ENCODE measurements at places on chromosomes 3 and 15.
A peak's percentile ranks its signal among the peaks of the same experiment; 100 is the strongest.

DNA sequence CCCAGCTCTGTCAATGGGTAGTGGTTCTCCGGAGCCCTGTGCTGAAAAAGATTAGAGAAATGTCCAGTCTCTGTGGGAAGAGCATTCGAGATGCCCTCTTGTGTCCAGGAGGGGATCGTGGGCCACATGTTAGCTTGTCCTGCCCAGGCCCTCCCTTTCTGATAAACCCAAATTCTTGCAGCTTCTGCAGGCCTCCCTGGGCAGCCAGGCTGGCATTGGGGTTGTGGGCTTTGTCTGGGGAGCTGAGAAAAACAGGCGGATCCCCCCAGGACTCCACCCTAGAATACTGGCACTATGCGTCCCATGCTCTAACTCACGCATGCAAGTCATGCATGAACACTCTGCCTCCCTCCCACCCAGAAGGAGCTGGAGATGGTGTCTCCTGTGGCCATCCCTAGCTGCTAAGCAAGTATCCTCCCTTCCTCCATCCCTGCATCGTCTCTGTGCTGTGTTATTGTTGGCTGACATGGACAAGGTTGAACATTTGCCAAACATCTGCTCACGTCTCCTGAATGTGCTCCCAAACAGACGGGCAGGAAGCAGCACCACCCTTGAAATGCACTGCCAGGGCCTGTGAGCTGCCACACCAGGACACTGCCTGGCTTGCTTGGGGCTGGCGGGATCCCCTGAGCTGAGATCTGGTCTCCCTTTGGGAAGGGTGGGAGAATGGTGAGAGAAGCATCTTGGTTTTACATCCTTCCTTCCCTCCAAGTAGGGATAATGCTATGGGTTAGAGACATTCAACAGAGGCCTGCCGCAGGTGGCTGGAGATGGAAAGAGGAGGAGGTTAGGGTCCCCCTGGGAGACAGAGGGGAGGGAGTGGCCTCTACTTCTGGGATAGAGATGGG is 26.5 kb downstream of the CFAP161 start:
- no peak overlapping the region for H3K4me3 ChIP-seq
- H3K27ac ChIP-seq = no peak overlapping the region
- DNase-seq = no peak
- peaks cover 3% of the 10 kb centered on the region for H3K4me1 ChIP-seq
- H3K36me3 ChIP-seq = no peaks in the 10 kb centered on the region

DNA sequence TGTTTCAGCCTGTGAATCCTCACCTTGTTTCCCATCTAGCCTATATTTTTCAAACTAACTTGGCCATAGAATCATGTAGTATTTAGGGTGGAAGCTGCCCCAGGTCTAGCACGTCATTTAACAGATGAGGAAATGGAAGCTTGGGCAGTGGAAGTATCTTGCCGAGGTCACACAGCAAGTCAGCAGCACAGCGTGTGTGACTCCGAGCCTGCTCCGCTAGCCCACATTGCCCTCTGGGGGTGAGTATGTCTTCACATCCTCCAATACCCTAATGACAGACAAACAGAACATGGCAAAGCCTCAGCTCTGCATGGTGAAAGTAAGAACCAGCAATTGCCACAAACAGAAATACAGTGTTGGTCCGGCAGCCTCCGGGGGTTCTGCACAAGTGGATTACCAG is 2.2 kb upstream of the CCR5 start:
- H3K27ac ChIP-seq = no peak overlapping the region
- peak; percentile 70 for DNase-seq
- no peak overlapping the region for H3K4me3 ChIP-seq
- H3K36me3 ChIP-seq = no peaks in the 10 kb centered on the region

- peaks cover 5% of the 10 kb centered on the region for H3K36me3 ChIP-seq
- peaks cover 5% of the 10 kb centered on the region for H3K4me1 ChIP-seq
- no peaks in the 10 kb centered on the region for H3K27me3 ChIP-seq
- no peak for DNase-seq
- H3K27ac ChIP-seq = no peak overlapping the region
These were observed 25.3 kb downstream of the UBXN7 start for GRCh38 chr3:196406811-196407470.

DNA sequence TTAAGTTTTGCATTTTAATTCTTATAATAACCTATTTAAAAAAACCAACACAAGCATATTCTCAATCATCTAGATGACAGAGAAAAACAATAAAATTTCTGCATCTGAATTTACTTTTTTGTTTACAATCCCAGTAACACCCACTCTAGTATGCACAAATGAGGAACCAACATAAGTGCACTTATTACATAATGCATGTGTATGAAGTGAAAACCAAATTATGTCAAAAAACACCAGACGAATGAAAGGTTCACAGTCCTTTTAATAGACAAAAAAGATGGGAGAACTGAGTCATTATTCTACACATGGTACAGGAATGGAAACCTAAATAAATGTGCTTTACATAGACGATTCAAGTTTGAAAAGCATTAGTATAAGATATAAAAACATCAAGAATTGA is 91.7 kb downstream of the NR1I2 start:
- no peak for DNase-seq
- no peaks in the 10 kb centered on the region for H3K36me3 ChIP-seq
- no peak overlapping the region for H3K4me3 ChIP-seq
- H3K27me3 ChIP-seq = no peaks in the 10 kb centered on the region
- H3K4me1 ChIP-seq = peaks cover 6% of the 10 kb centered on the region
- H3K27ac ChIP-seq = no peak overlapping the region

DNA sequence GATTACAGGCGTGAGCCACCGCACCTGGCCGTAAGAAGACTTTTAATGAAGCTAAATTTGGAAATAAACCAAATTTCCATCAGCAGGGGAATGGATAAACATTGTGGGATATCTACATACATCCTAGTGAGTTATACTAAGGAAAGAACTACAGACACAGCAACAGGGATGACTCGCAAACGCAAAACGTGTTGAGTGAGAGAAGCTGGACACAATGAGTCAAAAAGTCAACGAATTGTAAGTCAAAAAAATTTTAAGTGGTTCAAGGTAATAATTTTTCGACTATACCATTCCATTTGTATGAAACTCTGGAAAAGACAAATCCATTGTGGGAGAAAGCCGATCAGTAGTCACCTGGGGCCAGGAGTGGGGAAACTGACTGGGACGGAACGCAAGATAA is 19.9 kb downstream of the PLA2G4F start:
- DNase-seq = no peak
- H3K4me3 ChIP-seq = no peak overlapping the region
- H3K27me3 ChIP-seq = no peaks in the 10 kb centered on the region
- H3K4me1 ChIP-seq = no peaks in the 10 kb centered on the region
- no peak overlapping the region for H3K27ac ChIP-seq

DNA sequence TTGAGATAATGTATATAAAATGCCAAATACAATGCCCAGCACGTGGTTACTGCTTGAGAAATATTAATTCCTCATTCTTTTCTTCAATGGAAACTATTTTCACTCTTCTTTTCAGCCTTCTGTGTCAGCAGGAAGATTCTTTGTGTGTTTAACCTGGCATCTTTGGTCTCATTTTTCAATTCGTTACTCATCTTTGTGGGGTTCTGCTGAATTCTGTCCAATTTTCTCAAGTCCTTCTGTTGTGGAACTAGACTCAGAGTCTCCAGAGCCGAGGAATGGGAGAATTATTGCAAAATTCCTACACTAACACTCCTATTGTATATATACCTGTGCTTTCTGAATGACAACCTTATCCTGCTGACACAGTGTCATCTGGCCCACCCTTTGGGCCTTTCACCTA is 96.8 kb upstream of the RGMA start:
- no peak overlapping the region for H3K4me3 ChIP-seq
- H3K27ac ChIP-seq = no peak overlapping the region
- H3K36me3 ChIP-seq = no peaks in the 10 kb centered on the region
- H3K4me1 ChIP-seq = no peaks in the 10 kb centered on the region

DNA sequence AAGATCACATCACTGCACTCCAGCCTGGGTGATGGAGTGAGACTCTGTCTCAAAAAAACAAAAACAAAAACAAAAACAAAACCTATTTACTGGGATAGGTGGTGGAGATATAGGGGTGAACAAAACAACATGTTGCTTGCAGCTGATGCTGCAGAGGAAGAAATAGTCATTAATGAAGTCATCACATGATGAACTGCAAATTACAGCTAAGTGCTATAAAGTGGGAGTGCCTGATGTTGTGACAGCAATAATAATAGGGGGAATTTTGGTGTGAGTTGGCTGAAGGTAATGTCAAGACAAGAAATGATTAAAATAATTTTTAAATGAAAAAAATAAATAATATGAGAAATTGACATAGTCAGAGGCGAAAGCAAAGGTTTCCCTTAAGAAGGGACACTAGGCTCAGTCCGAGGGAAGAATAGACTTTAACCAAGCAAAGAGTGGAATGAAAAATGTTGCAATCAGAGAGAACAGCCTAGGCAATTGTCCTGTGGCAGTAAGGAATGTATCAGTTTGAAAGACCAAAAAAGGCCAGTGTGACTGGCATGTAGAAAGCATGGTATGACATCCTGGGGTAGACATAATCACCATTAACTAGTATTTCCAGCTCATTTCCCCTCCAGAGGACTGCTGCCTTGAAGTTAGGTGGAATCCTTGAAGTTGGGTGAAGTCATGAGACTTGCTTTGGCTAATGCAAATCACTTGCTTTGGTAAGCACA is 14.7 kb upstream of the PIK3CB start:
- no peaks in the 10 kb centered on the region for H3K27me3 ChIP-seq
- no peak overlapping the region for H3K4me3 ChIP-seq
- no peaks in the 10 kb centered on the region for H3K4me1 ChIP-seq
- DNase-seq = no peak

GRCh38 chr15:70093481-70094319 is 4.0 kb downstream of the TLE3 start:
- peaks cover 15% of the 10 kb centered on the region for H3K4me1 ChIP-seq
- peak overlapping the region; percentile 42 for H3K4me3 ChIP-seq
- no peaks in the 10 kb centered on the region for H3K36me3 ChIP-seq
- H3K27me3 ChIP-seq = no peaks in the 10 kb centered on the region
- no peak for DNase-seq
- no peak overlapping the region for H3K27ac ChIP-seq

DNA sequence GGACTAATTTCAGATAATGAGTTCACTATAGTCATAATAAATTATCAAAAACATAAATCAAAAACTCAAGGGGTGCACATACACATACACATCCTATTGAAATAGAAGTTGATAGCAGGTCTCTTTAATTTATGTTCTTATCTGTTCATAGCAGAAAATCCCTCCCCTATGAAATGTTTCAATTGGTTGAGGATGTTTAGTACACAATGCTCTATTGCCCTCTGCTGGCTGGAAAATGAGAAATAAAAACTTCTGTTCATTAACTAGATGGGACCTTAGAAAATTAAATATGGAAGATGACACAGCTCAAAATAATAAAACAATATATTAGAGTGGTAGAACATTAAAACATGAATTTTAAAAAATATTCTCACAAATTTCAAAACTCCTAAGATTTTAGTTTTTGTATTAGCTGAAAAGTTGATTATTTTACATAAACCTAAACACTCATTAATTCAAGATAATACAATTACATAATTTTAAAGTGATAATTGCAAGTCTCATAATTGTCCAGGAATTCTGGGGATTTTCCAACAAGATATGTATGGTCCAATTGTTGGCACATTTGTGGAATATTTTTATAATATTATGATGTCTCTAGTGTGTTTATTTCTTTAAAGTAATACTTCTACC is 735.0 kb downstream of the ROBO1 start:
- H3K4me3 ChIP-seq = no peak overlapping the region
- H3K27me3 ChIP-seq = no peaks in the 10 kb centered on the region
- H3K36me3 ChIP-seq = no peaks in the 10 kb centered on the region
- H3K4me1 ChIP-seq = no peaks in the 10 kb centered on the region
- H3K27ac ChIP-seq = no peak overlapping the region
- no peak for DNase-seq

DNA sequence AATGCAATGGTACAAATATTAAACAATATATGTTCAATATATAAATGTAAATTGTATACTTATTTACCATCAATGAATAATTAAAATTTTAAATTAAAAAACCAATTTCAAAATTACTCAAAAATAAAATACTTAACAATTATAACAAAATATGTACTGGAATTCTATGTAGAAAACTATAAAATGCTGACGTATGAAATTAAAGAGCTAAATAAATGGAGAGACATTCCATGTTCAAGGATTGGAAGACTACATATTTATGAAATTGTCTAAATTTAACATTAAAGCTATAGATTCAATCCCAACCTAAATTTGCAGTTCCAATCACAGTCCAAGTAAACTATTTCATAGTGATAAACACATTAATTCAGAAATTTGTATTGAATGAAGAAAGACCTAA is 1522.4 kb downstream of the SI start:
- no peaks in the 10 kb centered on the region for H3K36me3 ChIP-seq
- H3K27ac ChIP-seq = no peak overlapping the region
- H3K4me1 ChIP-seq = no peaks in the 10 kb centered on the region
- no peaks in the 10 kb centered on the region for H3K27me3 ChIP-seq

- no peak overlapping the region for H3K27ac ChIP-seq
- no peak overlapping the region for H3K4me3 ChIP-seq
- no peaks in the 10 kb centered on the region for H3K36me3 ChIP-seq
- H3K4me1 ChIP-seq = peaks cover 11% of the 10 kb centered on the region
These were observed 104.9 kb downstream of the TPRG1 start for GRCh38 chr3:189276444-189277219.

DNA sequence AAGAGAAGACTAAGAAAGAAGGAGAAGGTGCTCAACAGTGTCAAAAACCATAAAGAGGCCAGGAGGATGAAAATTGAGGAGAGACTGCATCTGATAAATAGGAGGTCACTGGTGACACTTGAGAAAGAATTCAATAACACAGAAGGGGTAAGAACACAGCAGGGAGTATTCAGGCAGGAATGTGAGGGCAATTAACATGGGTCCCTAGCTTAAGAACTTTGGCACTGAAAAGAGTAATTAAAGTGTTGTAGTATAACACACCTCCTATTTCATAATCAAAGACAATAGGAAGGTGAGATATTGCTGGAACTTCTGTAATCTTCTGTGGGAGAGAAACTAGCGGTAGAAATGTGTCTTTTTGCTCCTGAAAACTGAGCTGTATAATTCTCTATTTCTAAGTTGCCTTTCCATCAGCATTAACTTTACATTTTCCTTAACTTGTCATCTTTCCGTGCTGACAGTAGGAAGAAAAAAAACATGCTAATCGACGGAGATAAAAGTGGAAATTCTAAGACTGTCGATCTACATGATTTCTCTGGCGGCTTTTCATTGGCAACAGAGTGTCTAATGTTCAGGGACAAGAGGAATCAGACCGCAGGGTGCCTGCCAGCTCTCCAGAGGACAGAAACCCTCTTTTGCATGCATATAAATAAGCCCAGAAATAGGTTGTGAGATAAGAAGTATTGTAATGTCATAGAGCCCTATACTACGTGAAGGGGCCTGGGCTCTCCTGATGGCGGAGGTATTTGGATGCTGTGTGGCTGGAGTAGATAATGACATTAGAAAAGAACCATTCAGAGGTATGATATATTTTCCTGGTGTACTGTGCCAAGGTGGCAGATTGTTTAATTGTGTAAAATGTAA is 147.9 kb upstream of the GAP43 start:
- H3K27ac ChIP-seq = no peak overlapping the region
- H3K27me3 ChIP-seq = 0 out of 2 replicates have a peak, but pooled peaks cover 2% of the 10 kb centered on the region
- no peaks in the 10 kb centered on the region for H3K36me3 ChIP-seq
- no peak for DNase-seq
- no peak overlapping the region for H3K4me3 ChIP-seq

DNA sequence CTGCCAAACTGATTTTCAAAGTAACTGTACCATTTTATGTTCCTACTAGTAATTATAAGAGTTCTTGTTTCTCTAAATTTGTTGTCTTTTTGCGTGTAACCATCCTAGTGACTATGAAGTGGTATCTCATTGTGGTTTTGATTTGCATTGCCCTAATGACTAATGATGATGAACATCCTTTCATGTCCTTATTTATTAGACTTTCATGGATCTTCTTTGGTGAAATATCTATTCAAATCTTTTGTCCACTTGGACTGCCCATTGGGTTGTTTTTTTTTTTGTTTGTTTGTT is 3.6 kb downstream of the OXSR1 start:
- H3K27ac ChIP-seq = peak overlapping the region; percentile 51
- no peaks in the 10 kb centered on the region for H3K27me3 ChIP-seq
- no peaks in the 10 kb centered on the region for H3K36me3 ChIP-seq
- H3K4me1 ChIP-seq = peaks cover 19% of the 10 kb centered on the region
- no peak for DNase-seq

All from GM12878 (cell line).